ENCODE measurements at places on chromosomes 12 and 14.

DNA sequence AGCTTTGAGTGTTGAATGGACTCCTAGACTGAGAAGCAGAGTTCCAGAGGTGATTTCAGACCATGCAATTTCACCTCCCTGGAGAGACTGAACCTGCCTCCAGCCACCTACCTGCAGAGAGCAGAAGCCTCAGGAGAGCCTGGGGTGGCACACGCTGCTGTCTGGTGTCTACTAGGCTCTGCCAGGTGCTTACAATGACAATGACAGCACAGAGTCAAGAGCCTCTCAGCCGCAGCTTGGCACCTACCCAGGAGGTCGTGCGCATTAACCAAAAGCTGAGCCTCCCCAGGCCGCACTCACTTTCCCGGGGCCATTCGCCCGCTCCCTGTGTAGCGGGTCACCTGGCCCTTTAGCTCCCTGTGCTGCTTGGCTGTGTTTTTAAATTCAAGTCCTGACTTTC, 63.2 kb downstream of the TESC start:
- DNase-seq, result no peak

DNA sequence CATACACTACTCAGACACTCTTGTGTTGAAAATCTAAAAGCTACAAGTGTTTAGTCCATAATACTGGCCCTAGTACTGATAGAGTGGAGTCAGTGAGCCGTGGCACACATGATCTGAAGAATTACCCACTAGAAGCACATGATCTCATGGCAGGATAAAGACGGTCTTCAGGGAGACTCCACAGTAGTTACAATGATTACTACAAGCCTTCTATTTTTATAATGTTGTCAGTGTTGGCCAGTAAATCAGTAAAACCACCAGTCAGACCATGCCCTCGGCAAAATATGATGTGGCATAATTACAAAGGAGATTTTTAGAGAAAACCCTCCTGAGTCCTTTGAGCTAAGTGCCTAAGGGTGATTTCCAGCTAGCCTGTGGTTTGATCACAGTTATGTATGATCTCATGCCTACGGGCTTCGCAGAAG, 114.9 kb downstream of the PDZRN4 start:
- no peak for DNase-seq

DNA sequence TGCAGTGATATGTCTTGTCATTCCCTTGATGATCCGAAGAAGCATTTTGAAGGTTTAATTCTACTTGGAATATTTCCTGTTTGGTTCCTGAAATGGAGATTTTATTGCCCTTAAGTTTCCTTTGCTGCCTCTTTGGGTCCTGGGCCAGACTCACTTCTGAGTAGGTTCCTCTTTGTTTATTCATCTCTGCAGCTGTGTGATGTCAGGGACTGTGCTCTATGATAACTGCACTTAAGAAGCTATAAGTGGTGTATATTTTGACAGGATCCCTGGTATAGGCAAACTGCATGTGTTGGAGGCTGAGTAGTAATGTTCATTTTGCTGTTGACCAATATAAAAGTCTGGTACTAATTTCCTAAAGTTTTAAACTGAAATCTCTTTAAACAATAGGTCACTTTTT, at the start of gene KLRC4:
Gene KLRC4, minus strand, starts transcription at position 366 of the 400 bp plus-strand sequence. Its CDS starts 182 bp downstream, at position 184.
- DNase-seq, result no peak

- DNase-seq, result no peak
Measured at GRCh38 chr14:105536691-105537579, 10.6 kb downstream of the TMEM121 start.

DNA sequence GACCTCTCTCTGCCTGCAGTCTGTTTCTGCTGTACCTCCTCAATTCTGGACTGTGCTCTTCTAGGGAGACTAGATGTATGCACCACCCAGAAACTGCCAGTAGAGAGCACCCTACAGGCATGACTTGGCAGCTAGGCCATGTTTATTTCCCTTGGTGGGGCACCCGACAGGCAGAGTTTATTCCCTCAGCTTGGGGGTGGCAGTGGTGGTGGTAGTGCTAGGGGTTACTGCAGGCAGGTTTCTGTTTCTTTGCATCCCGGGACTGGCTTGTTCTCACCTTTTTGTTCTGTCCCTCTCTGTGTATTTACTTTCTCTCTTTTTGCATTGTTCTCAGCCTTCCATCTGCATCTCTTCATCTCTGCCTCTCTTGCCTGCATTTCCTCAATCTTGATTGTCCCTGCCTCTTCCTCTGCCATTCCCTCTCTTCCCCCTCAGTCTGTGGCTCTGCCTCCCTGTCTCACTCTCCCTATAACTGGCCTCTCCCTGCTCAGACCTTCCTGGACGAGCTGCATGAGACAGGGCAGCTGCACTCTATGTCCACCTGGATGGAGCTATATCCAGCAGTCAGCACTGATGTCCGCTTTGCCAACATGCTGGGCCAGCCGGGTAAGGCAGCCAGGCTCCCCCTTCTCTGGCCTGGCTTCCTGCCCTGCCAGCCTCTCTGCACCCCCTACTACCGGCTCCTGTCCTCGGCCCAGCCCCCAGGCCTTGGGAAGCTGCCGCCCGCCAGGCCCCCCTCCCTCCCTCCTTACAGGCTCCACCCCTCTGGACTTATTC, 13.8 kb downstream of the PRPF40B start:
- peak; percentile 31 for DNase-seq

DNA sequence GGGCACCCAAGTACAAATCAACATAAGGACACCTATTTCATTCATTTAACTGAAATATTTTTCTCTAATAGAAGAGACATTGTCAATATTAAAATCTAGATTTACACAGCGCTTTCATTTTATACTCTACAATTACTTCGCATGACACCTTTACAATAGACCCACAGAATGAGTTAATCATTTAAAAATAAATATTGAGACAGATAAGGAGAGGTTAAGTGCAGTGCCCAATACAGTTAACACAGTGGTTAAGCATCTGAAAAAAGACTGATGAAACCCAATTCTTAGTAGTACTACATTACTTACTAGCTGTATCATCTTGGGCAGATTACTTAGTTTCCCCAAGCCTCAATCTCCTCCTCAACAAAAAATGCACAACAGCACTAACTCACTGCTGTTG, 116.2 kb downstream of the DENND5B start:
- DNase-seq, result no peak

DNA sequence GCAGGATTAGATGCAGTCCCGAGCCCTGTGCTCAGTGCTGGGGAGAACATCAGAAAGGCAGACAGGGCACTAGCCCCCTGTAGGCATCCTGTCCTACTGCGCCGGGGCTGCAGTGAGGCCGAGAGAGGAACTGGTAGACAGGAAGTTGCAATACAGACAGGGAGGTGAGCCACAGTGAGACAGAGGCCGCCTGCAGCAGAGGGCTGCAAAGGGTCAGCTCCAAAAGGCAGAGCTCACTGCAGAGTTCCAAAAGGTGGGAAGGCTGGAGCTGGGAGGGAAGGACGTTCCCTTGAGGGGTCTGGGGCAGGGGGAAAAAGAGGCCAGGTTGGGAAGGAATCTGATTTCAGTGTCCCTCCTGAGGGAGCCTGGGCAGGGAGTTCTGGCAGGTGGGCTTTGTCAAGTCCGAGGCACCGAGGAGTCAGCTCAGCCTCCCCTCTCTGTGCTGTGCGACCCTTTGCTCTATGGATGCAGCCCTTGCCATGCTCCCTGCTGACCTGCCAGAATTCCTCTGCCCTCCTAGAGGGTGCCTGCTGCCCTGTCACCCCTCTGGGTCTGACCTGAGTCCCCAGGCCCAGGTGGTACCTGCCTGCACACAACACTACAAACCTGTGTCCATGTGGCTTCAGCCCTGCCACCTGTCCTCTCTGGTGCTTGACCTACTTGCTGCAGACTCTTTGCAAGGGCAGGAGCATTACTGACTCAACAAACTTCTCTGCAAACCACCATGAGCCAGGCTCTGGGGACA, 63.5 kb downstream of the PRMT8 start:
- no peak for DNase-seq

- no peak for DNase-seq
Measured at GRCh38 chr12:8822298-8822697, at the start of gene A2ML1. Gene A2ML1 (plus strand): TSS chr12:8822621. CDS start chr12:8822652, 31 bp downstream.

- no peak for DNase-seq
Measured at GRCh38 chr12:105025890-105026289, 39.8 kb downstream of the NOPCHAP1 start.

DNA sequence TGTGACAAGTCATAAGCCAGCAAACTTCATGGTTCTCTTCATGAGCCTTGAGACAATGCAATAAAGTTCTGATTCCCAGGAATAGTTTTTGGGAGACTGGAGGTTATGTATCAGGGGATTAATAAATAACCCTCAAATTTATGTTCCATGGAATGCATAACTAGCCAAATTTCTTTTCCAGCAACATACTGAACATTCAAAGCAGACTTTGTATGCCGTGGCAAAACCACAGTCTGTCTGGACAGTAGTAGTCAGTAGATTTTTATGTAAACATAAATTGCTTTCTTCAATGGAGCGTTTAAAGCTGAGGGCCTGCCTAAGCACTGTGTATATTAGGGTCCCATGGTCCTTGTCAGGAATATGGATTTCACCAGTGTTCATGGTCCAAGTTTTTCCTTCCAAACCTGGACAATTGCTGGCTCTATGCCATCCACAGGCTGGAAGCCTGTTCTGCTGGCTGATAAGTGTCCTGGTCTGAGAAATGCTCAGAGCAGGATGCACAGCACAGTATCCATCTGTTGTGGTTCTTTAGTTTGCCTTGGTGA, 144.9 kb downstream of the SRGAP1 start:
- no peak for DNase-seq

DNA sequence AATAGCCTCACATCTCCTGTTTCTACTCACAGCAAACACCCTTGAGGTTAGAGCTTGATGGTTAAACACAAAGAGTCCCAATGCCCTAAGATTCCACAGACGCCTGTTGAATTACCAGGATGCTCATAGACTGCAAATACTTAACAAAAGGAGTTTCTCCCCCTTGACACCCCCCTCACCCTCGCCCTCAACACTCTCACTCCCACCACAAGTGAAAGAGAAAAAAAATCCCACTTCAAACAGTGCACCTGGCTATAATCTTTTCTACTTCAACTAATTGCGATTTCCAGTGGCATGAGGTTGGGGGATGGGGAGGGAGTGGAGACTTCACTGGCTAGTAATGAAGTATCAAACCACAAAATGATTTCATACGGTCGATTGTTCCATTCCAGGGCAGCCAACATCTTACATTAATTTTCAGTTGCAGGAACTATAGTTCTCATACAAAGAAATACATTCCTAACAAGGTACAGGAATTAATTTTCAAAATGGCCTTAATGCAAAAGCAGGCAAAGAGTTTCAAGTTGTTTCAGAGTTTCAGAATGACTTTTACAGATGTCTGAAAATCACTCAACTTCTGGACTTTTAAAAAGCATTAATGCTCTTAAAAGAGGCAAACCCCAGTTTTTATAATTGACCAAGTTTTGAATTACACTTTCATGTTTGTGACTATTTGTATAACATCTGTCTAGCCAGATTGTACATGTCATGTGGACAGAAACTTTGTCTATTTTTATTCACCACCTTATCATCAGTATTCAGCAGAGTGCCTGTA, 390.7 kb downstream of the C12orf75 start:
- DNase-seq, result peak; percentile 19

- no peak for DNase-seq
Measured at GRCh38 chr12:944211-944610, 5.3 kb downstream of the RAD52 start.

GRCh38 chr12:31682136-31682962, 22.9 kb downstream of the ETFBKMT start:
- peak; percentile 91 for DNase-seq

DNA sequence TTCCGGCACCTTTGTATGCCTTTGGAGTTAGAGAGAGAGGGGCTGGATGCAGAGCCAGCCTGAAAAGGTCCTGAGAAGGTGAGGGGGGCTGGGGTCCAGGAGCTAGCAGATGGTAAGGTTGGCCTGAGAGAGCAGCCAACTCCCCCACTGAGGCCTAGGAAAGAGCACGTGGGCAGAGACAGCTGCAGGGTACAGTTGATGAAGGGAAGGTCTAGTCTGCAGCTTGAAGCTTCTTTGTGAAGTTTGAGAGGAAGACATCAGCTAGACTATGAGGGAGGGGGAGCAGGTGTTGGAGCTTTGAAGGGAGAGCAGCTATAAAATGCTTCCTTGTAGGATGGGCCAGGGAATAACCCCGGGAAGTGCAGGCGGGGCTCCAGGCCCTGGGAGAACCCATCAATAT, 289.3 kb upstream of the AMIGO2 start:
- DNase-seq, result no peak

DNA sequence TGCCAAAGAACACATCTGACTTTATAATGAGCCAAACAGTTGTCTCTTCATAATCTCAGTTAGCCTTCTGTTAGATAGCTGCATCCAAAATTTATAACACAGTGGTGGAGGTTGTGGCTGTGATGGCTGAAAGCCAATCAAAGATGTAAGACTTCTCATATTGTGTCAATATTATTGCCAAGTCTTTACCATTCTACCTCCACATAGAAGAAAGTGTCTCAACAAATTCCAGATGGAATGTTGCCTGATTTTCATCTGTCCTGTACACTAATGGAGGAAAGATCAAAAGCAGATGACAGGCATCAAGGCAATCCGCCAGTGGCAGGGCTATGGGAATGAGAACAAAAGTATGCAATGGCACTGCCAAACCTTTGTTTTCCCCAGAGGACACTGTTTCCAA, 813.1 kb upstream of the NOVA1 start:
- no peak for DNase-seq

DNA sequence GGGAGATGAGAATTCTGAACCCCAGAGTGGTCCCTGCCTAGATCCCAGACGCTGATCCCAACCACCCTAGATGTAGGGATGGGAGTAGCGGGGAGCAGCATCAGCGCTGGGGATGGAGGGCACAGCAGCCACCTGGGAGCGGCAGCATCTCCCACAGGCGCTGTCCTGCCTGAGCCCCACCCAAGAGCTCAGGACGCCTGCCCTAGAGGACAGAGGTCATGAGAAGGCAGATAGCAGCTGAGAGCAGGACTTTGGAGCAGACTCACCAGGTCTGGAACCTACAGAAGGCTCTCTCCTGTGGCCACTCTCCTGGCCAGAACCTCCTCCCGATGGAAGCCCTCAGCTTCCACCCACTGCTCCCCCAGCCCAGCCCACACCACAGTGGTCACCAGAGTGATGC, 7.2 kb downstream of the CCDC85C start:
- no peak for DNase-seq

DNA sequence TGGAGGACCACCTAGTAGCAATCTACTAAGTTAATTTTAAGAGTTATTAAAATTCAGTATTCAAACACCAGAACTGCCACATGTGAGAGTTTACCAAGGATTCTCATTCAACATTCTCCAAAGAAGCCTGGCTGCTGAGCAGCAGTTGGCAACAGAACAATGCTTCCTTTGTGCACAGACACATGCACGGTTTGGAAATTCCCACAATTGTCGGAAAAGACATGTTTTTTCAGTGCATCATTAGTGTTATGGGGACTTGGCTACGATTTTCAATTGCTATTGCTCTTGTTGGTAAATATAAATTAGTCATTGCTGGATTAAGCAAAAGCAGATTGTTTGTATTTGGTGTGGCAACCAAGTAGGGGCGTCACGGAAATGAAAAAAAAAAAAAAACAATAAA, 22.2 kb downstream of the ST8SIA1 start:
- DNase-seq, result no peak

GRCh38 chr12:21330682-21331253, 3.9 kb downstream of the SLCO1A2 start:
- no peak for DNase-seq

GRCh38 chr12:19298836-19299605, 140.3 kb upstream of the AEBP2 start:
- DNase-seq, result no peak

Data from GM12864 (cell line).